ENCODE measurements at places on chromosomes 1 and 21. TPM values are rescaled to one million over a fixed set of nuclear protein-coding genes. Genes with fewer than 3 reads are reported as not detected.

- no peak for DNase-seq
- H3K4me1 ChIP-seq, result no peaks in the 10 kb centered on the region
Measured at GRCh38 chr21:44462834-44463200, 7.5 kb downstream of the LRRC3 start.

GRCh38 chr1:42680921-42681683 lies 1.1 kb upstream of the YBX1 start:
- no peaks in the 10 kb centered on the region for H3K27me3 ChIP-seq
- H3K4me3 ChIP-seq, result peak overlapping the region; percentile 79
- peak overlapping the region; percentile 88 for H3K27ac ChIP-seq
- H3K4me1 ChIP-seq, result peaks cover 16% of the 10 kb centered on the region

DNA sequence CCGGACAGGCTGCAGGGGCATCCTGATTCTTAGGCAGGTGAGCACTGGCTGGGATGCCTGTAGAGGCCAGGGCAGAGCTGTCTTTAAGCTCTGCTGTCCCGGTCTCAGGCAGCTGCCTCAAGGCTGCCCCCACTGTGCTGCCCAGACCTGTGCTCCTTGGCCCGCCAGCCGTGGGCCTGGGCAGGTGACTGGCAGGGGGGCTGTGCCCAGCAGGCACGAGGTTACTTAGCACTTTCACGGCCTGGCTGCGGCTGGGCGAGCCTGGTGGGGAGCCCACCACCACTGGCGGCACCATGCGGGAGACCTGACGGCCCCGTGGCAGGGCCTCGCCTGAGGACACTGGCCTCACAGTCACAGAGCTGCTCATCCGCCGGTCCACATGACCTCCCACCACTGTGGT lies 8.2 kb downstream of the CRYBG2 start:
- DNase-seq, result no peak
- no peaks in the 10 kb centered on the region for H3K27me3 ChIP-seq
- no peaks in the 10 kb centered on the region for H3K4me1 ChIP-seq
- H3K27ac ChIP-seq, result no peak overlapping the region

The CFHR3 gene
- not detected for total RNA-seq

The SYCP1 gene
- not detected for total RNA-seq
